ENCODE measurements at places on chromosomes 7 and 10.

- DNase-seq, result no peak
Measured at GRCh38 chr7:19011212-19011611, 106.2 kb downstream of the TWIST1 start.

- DNase-seq, result no peak
Measured at GRCh38 chr7:41886262-41886900, 183.5 kb upstream of the INHBA start.

- no peak for DNase-seq
Measured at GRCh38 chr7:17787257-17787656, 153.0 kb downstream of the SNX13 start.

DNA sequence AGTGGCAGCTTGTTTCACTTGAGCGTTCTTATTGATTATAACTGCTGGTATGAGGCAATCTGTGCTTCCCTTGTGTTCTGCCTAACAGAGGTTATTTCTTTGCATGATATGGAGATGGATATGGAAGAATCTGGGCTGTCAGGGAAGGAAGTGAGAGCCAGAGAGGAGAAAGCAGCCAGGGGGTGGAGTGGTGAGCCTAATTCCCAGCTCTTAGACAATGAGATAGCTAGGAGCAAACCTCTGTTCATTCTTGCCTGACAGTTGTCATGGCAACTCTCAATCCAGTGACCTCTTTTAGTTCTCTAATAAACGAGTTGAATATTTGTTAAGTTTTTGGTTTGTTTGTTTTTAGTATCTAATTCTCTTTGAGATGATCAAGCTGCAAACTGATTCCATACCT is 214.3 kb downstream of the NRG3 start:
- no peak for DNase-seq

- no peak for DNase-seq
Measured at GRCh38 chr7:98674461-98674860, 57.4 kb downstream of the NPTX2 start.

GRCh38 chr10:130891066-130891465 is 420.5 kb downstream of the TCERG1L start:
- no peak for DNase-seq

GRCh38 chr7:148772297-148773089 is 73.8 kb downstream of the CUL1 start:
- no peak for DNase-seq

- DNase-seq, result no peak
Measured at GRCh38 chr7:73707045-73707631, 12.3 kb downstream of the STX1A start.

DNA sequence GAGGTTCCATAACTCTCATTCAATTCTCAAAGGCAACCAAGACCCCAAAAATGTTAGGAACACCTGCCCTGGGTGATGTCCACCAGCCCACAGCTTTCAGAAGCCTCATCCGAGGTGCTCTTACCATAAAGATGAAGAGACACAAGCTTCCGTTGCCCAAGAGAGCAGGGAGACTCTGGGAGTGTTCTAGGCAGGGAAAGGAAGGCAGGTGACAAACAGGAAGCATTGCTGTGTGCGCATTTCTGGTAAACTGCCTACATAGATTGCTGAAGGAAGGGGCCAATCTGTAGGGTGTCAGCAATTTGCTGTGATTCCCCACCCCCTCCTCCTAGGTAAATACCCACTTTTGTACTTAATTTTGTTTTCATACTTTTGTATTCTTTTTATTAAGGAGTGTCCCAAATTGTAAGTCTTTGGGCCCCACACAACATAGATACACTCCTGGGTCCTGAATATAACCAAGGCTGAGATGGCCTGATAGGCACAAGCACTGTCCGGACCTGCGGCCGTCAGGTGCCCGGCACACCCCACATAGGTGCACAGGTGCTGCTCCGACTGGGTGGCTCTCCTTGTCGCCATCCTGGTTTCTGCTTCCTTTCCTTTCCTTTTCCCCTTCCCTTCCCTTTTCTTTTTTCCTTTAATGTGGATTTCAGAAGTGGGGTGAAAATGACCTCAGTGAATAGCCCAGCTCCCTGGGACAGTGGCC is 51.4 kb upstream of the SMNDC1 start:
- peak; percentile 7 for DNase-seq

DNA sequence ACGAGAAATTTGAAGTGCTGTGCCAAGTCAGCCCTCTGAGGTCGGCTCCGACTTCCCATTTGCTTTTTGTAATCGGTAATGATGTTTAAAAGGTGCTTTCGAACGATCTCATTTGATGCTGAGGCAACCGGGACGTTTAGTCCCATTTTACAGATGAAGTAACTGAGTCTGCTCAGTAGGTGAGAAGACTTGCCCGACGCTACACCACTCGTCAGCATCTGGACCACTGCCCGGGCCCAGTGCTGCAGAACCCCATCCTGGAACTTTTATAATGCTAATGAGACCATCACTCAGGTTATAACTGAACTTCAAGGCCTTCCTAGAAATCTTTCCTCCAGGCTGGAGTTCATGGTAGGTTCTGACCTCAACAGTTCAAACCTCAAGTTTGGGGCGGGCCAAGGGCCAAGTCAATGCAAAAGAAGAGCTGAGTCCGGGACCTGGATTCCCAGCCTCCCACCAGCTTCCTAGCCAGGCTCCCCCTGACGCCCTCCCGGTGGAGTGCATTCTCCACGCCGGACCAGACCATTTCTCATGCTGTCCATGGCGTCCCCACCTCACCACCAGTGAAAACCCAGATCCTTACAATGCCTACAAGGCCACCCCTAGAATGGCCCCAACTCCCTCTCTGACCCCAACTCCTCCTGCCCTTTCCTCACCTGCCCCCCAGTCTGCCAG is 699 bp upstream of the PDLIM1 start:
- DNase-seq, result no peak

DNA sequence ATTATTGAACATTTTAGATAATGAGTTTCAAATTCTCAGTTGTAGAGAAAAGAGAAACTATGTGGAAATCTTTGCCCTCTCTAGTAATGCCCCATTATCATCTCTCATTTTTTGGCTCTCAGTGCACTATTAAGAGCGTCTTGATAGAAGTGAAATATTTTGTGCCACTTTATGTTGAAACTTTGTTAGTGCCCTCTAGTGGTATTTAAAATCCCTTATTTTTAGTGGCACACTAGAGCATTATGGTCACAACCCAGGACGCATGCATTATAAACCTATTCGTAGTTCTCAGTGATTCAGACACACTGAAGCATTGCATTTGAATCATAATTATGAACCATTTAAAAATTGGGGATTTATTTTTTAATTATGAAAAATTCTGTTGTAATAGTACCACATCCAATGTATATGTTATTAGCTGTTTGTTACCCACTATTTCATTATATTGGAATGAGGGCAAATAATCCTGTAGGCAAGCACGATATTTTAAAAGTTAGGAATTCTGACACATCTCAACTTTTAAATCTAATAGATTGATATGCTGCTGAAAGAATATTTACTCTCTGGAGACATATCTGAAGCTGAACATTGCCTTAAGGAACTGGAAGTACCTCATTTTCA is 21.9 kb downstream of the PDCD4 start:
- no peak for DNase-seq

- no peak for DNase-seq
Measured at GRCh38 chr7:116713918-116714317, 41.9 kb downstream of the MET start.

- DNase-seq, result no peak
Measured at GRCh38 chr10:50882540-50882983, 2.9 kb downstream of the A1CF start.

- DNase-seq, result no peak
Measured at GRCh38 chr7:3159445-3159844, 115.8 kb upstream of the CARD11 start.

DNA sequence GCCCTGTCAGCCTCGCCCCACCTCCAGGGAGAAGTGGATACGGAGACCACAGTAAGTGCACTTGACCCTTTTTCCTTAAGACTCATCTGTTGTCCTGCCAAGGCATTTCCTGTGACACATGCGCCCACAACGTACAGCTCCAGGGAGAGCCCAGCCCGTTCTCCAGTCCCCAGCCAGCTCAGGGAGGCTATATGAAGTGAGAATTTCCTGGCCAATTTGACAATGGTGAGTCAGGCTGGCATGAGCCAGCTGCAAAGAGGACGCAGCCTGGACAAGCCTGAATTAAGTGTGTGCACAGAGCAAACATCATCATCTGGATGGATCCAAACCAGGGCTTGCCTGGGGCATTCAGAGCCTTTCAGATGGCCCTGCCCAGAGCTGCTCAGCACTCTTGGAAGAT is 244.8 kb downstream of the KCNMA1 start:
- DNase-seq, result no peak

DNA sequence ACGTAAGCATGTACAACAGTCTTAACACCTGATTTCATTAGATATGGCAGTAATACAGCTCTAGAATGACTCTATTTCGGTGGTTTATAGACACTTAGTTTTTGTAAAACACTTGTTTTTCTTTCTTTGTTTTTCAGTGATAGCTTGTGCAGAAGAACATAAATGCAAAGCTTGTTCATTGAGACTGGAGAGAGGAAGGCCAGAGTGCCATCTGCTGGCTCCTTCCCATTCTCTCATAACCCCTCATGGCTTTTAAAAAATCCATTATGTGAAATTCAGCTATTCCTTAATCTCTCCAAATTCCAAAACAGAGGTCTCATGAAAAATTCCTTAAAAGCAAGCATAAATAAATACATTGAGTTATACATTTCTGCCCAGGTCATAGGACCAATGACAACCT is 76.3 kb downstream of the CACNB2 start:
- no peak for DNase-seq

GRCh38 chr10:131621784-131622624 is 278.8 kb upstream of the PPP2R2D start:
- no peak for DNase-seq

DNA sequence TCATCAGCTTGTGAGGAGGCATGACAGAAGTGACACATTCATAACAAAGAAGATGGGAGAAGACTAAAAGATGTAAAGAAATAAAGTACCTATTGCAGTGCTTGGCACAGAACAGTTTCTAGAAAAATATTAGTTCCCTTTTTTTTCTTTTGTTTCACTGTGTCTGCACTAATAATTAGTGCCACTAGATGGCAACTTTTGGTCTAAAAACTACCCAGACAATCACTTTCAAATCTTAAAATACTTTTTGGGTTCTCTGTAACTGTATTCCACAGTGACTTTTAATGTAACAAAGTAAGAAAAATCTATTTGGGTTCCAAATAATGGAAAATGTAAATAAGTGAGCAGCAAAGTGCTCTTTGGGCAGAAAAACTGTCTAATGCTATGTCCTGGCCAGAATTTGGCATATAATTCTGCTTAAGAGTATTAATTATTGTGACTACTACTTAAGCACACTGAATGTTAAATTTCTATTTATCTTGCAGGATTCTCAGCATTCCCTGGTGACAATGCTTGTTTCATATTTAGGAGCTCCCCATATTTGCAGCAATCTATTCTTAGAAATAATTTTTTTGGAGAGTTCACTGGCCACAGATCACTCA is 134.8 kb upstream of the KIF5B start:
- no peak for DNase-seq
